Stimulated activated CD8-positive, alpha-beta memory T cell treated with anti-CD3 and anti-CD28 coated beads, Interleukin-15, amount 100 ng/mL, for 24 hours (primary cell): ENCODE measurements at places on chromosomes 2 and 18.

DNA sequence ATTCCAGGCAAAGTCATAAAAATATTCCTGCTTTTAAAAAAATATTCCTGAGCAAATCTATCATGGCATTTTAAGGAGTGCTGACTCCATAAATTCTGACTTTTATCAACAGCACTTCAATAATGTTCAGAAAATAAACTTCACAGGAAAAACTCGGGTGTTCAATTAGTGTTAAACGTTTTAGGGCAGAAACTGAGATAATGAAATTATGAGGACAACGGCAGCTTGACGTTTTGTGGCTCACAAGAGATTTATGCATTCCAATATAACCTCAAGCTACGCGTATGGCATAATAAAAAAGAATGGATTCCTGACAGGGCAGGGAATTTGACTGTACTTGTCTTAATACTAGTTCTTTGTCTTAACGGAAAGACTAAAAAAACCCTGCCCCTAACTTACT lies 133.2 kb downstream of the ICOS start:
- no peak for DNase-seq

DNA sequence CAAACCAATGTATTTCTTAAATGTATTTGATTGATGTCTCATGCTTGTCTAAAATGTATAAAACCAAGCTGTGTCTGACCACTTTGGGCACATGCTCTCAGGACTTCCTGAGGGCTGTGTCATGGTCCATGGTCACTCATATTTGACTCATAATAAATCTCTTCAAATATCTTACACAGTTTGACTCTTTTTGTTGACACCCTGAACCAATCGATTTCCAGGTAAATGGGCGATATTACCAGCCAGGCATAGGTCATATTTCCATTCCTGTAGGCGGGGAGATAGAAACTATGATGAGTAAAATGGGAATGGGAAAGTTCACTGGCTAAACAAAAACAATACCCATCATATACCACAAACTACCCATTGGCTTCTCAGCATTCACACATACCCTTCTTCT lies 9.3 kb upstream of the TRAPPC8 start:
- no peak for DNase-seq

DNA sequence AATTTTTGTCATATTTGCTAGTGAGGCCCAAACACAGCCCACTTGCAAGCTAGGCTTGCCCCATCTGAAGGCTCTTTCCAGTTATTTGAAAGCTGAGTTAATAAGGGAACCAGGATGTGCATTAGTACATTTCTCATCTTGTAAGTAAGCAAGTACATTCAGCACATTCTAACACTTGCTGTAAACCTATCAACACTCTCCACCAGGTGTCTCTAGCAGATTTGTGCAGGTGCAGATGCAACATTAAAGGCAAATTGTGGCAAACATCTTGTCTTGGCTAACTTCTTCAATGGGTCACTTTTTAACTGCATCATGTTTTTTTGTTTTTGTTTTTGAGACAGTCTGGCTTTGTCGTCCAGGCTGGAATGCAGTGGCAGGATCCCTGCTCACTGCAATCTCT lies 25.3 kb upstream of the MFSD6 start:
- no peak for DNase-seq

- no peak for DNase-seq
Observed at GRCh38 chr2:76825140-76825970, 696.8 kb downstream of the LRRTM4 start.

GRCh38 chr18:78240627-78241252 lies 738.9 kb upstream of the SALL3 start:
- no peak for DNase-seq

DNA sequence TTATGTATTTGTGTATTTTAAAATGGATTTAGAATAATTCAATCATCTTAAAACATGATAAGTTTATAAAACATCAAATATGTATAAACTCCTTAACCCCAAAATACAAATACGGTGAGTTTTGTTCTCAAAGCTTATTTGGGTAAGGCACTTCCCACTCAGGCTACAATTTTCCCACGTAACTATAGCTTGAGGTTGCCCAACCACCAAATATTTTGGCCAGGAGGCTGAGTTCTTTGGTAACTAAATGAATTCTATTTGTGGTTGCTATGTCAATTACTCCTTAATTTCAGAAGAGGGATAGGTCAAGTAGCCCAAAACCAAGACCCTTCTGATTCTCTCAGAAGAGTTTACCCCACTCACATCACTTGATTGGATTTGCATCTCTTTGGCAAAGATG lies 70.4 kb downstream of the MYL12B start:
- no peak for DNase-seq

GRCh38 chr18:49645196-49645595 lies 83.3 kb downstream of the LIPG start:
- no peak for DNase-seq

GRCh38 chr2:11553661-11554398 lies 20.0 kb downstream of the GREB1 start:
- DNase-seq, result no peak

DNA sequence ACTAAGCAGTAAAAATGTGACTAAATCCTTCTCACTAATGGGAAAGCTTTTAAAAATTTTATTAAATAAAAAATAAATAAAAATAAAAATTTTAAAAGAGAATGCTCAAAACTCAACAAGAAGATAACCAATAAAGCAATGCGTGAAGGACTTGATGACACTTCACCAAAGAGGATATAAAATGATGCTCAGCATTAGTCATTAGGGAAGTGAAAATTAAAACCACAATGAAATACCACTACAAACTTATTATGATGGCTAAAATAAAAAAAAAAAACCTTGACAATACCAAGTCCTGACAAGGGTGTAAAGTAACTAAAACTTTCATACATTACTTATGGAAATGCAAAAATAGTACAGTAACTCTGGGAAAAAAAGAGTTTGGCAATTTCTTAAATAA lies 3.3 kb upstream of the WDR75 start:
- DNase-seq, result no peak

DNA sequence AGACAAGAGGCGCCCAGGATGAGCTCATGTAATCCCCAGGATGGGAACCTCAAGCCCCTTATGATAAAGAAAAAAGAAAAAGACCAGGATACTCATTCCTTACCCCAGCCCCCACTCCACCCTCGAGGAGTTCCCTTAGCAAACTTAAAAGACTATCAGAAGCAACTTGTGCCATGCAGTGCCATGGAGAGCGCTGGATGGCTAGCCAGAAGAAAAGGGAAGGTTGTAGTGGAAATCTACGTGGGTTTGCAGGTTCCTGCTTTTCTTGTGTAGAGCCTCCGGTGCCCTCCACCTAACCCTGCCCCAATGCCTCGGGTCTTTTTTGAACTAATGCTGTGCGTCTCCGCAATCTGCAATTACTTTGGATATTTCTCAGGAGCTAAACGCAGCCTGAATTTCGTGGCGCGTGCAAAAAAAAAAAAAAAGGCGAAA lies 16.2 kb upstream of the BCL11A start:
- no peak for DNase-seq

GRCh38 chr2:60445684-60446179 lies 107.7 kb downstream of the BCL11A start:
- DNase-seq, result no peak

- no peak for DNase-seq
Observed at GRCh38 chr2:88959480-88960204, 268.2 kb downstream of the RPIA start.

GRCh38 chr18:32930695-32931301 lies 158.0 kb upstream of the KLHL14 start:
- no peak for DNase-seq

GRCh38 chr2:51231071-51231470 lies 199.1 kb upstream of the NRXN1 start:
- DNase-seq, result no peak

DNA sequence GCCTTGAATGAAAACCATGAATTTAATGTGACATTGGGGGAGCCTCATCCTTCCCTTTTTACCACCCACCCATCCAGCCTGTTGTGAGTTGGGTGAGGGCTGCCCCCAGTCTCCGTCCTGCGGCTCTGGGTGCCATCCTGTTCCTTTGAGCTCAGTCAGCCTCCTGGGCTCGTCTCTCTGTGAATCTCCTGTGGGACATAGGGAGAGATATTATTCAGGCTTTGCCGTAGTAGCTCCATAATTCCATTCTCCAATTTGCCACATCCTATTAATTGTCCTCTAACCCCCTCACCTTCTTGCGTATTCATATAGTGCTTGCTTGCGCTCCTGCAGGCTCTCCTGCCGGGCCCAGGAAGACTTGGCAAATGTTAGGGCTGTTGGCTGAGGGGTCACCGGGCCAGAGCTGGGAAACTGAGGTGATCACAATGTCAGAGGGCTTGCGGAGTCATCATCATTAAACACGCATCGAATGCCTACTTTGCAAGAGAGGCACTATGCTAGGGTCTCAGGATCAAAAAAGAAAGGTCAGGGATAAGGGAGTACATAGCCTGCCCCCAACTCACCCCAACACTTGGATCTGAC lies 709 bp upstream of the DQX1 start:
- no peak for DNase-seq

- DNase-seq, result no peak
Observed at GRCh38 chr2:149218497-149218896, 111.9 kb upstream of the LYPD6 start.

GRCh38 chr2:58039170-58039611 lies 7.4 kb upstream of the VRK2 start:
- no peak for DNase-seq

- no peak for DNase-seq
Observed at GRCh38 chr18:26563024-26563423, 14.7 kb upstream of the KCTD1 start.

DNA sequence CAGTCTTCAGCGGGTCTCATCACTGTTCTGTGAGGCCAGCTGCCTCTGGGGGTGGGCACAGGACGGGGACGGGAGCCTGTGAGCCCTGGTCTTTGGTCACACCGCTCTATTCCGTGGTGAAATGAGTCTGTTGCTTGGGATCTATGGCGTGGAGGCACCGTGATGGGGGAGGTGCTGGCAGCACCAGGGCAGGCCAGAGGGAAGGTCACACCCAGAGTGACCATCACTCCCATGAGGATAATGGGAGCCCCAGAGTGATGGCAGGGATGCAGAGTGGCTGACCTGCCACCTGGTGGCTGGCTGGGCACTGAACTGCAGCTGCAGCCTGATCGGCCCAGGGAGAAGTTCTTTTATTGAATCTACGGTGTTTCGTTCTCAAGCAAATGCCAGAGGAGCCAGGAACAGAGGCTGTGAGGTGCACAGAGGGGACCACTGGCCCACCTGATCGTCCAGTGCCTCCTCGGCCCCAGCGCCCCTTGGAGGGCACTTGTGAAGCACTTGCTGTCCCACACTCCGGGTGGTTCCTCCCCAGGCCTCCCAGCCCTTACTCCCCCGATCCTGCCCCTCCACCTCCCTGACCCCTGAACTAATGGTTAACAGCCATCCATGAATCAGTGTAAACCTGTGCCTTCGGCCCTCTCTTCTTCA lies 17.9 kb downstream of the KCNIP3 start:
- DNase-seq, result no peak

DNA sequence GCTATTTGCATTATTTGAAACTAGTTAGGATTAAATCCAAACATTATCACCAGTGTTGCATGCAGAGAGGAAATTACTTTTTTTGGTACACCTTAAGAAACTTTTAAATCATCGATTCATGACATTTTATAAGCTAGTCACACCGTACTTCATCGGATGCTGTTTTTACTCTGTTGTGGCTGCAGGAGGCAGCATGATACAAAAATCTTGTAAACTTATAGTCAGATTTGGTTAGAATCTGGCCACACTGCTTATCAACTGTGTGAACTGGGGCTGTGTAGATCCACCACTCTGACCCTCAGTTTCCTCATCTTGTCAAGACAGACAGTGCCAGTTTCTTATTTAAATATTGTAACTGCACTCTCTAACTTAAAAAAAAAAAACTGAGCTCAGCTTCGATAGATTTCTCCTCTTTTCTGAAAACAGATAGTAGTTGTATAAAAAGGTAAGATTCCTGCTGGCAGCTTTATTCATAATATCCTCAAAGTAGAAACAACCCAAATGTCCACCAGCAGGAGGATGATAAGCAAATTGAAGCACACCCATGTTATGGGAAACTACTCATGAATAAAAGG lies 77.8 kb downstream of the RAPGEF4 start:
- DNase-seq, result no peak

DNA sequence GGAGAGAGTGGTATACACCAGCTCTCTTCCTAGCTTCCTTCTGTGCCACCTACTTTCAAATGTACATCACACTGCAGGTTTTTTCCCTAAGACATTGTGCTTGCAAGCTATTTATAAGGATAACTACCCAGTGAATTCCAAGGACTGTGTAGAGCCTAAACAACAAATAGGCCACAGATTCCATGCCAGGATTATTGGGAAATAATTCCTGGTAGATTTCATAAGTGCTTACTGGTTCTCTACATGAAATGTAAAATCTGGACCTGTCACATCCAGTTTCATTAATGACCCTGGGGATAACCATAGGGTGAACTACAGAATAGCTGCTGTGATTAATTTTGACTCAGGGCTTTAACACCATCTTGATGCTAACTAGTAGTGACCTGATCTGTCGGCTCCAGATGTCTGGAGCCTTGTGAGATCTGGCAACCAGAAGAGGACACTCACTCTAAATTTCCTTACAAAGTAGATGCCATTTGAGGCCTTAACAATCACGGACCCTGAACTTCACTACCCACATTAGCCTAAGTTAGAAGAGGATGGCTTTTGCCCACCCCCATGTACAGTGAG lies 34.3 kb upstream of the LGALSL start:
- DNase-seq, result no peak

DNA sequence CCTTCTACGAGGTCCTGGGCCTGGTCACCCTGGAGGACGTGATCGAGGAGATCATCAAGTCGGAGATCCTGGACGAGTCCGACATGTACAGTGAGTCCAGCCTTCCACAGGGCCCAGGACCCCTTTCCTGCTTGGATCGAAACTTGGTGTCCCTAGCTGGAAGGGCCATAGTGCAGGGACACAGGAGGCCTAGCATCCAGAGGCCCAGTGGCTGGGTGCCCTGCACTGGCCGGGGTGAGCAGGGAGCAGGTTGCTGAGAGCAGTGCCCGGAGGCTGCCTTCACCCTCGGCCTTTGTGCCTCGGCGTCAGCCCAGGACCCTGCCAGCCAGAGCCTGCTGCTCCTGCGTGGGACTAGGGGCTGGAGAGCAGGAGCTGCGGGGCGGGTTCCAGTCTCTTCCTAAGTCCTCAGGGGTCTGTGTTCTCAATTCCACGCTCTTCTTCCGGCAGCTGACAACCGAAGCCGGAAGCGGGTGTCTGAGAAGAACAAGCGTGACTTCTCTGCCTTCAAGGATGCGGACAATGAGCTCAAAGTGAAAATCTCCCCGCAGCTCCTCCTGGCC lies 18.9 kb upstream of the CNNM3 start:
- DNase-seq, result no peak

- no peak for DNase-seq
Observed at GRCh38 chr2:70089220-70089982, 2.1 kb downstream of the PCBP1 start.

- DNase-seq, result no peak
Observed at GRCh38 chr18:79982736-79983135, 5.6 kb downstream of the TXNL4A start.

DNA sequence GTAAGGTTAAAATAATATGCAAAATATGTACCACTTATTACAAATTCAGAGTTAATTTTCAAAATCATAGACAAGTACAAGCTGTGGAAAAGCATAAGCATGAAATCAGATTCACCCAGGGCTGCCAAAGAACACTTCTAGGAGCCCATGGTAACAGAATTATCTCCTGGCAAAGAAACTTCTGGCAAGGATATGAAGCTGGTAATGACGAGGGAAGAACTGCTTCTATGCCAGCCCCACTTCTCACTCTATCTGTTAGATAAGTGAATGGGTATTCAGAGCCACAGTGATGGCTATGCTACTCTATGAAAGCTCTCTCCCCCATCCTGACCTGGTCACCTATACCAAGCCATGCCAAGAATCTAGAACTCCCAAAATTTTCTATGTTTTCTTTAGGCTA lies 36.9 kb upstream of the PDE1A start:
- no peak for DNase-seq
